Thoracic aorta endothelial cell (primary cell): ENCODE measurements at places on chromosomes 12 and 14. TPM values are rescaled to one million over a fixed set of nuclear protein-coding genes. Genes with fewer than 3 reads are reported as not detected.

The CLEC2A gene
- not detected in 2 replicates for total RNA-seq

The BBOF1 gene
- 2.7 and 3.2 TPM in 2 replicates for total RNA-seq

The LTB4R gene
- 2.9 and 4.7 TPM in 2 replicates for total RNA-seq

The ESPL1 gene
- total RNA-seq, result 14.6 and 29.3 TPM in 2 replicates

The PZP gene
- 0.93 and 1.7 TPM in 2 replicates for total RNA-seq

The ERBB3 gene
- 0.43 TPM in 1 of 2 replicates, not detected in the other for total RNA-seq

The SETD1B gene
- 5.7 and 8.0 TPM in 2 replicates for total RNA-seq

The ACRBP gene
- 0.50 and 0.53 TPM in 2 replicates for total RNA-seq

The DHRS2 gene
- 0.27 and 1.5 TPM in 2 replicates for total RNA-seq

The OR6C2 gene
- total RNA-seq, result not detected in 2 replicates

The SLC39A2 gene
- total RNA-seq, result not detected in 2 replicates

The ADSS1 gene
- 1.4 and 2.3 TPM in 2 replicates for total RNA-seq

The EIF2B1 gene
- 44.9 and 55.7 TPM in 2 replicates for total RNA-seq

The PTPN6 gene
- 0.36 TPM in 1 of 2 replicates, not detected in the other for total RNA-seq

The TSPAN31 gene
- total RNA-seq, result 30.9 and 34.1 TPM in 2 replicates

The MAGOHB gene
- total RNA-seq, result 31.6 and 36.4 TPM in 2 replicates
